ENCODE measurements at places on chromosomes 5 and 9.

DNA sequence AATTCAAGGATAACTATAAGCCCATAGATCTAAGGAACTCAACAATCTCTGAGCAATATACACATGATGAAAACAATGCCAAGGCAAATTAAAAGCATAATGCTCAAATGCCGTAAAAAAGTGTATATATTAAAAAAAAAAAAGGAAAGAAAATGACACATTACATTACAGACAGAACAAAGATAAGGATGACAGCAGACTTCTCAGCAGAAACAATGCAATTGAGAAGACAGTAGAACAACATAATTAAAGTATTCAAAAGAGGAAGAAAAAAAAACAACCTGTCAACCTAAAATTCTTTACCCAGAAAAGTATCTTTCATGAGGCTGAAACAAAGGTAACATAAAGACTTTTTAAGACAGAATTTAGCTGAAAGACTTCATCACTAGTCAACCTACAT is 591.7 kb downstream of the ZNF608 start:
- DNase-seq, result no peak

DNA sequence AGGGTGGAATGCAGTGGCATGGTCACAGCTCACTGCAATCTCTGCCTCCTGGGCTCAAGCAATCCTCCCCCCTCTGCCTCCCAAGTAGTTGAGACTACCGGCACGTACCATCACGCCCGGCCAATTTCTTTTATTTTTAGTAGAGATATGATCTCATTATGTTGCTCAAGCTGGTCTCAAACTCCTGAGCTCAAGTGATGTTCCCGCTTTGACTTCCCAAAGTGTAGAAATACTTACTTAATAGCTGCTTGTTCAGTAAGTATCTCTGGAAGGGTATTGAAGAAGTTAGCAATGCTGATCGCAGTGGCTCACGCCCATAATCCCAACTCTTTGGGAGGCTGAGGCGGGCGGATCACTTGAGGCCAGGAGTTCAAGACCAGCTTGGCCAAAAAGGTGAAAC is 35.7 kb upstream of the PLIN2 start:
- no peak for DNase-seq

DNA sequence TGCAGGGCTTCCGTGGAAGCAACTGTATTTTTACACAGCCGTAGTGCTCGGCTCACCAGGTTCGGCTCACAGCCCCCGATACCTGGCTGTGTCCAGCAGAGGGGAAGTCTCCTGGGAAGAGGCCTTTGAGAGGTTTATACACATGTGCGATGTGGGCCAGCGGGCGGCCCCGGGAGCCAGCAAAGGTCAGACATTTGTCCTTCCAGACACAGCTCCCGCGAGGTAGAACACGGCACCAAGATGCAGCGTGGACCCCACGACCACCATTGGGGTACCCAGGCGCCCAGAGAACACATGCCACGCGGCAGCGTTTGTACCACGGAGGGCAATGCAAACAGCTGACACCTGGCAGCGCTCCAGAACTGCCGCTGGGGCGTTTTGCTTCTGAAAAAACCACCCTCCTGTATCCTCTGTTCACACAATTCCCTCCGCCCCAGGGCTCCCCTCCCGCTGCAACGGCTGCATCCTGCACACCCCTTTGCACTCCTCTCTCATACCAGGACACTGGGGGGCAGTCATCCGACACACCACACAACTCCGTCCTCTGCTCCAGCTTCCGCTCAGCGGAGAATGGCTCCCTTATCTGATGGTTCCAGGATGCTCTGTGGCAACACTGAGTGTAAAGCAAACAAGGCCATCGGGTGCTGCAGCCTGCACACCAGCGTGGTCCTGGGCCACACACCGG is 235.3 kb downstream of the SYK start:
- DNase-seq, result peak; percentile 60

GRCh38 chr5:176740131-176740701 is 70.1 kb upstream of the UNC5A start:
- DNase-seq, result no peak

DNA sequence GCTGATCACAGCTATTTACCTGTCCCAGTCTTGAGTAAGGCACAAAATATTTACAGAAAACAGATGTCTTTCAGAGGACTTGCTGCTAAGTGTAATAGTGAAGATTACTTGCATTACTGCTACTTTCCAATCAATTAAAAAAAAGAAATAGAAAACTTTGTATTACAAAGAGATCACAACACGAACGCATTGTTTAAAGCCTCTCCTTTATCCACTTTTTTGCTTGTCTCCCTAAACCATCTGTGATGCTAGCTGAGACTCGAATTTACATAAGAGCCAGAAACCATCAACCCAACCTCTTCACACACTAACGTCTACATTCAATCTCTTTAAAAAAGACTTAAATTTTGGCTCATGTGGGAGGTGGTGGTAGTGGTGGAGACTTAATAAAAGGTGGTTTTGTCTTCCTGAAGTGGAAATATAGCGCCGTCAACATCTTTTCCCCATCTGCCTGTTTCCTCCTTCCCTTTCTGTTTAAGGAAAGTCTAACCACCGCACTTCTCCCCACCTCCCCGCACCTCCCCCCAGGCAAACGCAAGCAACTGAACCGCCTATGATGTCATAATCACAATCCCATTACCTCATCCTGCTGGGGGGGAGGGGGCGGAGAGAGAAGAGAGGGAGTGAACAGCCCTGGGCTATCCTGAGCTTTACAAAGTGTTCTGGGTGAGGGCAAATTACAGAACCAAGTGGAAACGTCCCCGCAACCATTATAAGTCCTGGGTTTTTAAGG is 948 bp upstream of the FAM53C start:
- DNase-seq, result peak; percentile 58

All from fibroblast of skin of left biceps (primary cell).